Activated CD8-positive, alpha-beta memory T cell treated with anti-CD3 and anti-CD28 coated beads for 1 hour (primary cell): ENCODE measurements at places on chromosomes 7 and 10.

GRCh38 chr10:103917302-103918052 is 507 bp downstream of the STN1 start:
- no peak for DNase-seq

GRCh38 chr10:659688-660141 is 29.8 kb downstream of the DIP2C start:
- no peak for DNase-seq

GRCh38 chr10:100895896-100896295 is 16.9 kb upstream of the SLF2 start:
- DNase-seq = no peak

DNA sequence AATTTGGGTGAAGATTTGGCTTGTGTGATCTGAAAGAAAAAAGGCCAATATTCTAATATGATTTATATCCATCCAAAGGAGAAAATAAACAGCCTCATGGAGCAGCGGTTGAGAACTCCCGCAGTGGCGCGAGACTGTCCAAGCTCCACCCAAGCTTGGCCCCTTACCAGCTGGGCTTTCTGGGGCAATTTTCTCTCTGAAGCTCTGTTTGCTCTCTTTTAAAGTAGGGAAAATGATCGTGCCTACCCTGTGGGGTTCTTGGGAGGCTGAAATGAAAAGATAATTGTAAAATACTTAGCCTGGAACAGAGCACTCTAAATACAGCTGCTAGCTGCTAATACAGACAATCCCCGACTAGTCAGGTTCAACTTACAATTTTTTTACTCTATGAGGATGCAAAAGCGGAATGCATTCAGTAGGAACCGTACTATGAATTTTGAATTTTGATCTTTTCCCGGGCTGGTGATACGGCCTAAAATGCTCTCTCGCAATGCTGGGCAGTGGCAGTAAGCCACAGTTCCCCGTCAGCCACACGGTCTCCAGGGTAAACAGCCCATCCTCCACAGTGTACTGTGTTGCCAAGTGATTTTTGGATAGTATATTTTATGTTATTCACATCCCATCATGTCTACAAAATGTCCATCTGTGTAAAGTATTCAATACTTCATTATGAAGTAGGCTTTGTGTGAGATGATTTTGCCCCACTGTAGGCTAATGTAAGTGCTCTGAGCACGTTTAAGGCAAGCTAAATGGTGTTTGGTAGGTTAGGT is 137.7 kb downstream of the CHN2 start:
- no peak for DNase-seq

GRCh38 chr10:92747066-92747465 is 57.3 kb downstream of the HHEX start:
- DNase-seq = no peak

- DNase-seq = no peak
These were observed 5.8 kb upstream of the CPA1 start for GRCh38 chr7:130374507-130374906.

GRCh38 chr7:111486472-111487142 is 75.7 kb downstream of the IMMP2L start:
- no peak for DNase-seq

GRCh38 chr10:131825150-131825848 is 75.5 kb upstream of the PPP2R2D start:
- no peak for DNase-seq

- DNase-seq = no peak
These were observed 680 bp downstream of the C7orf57 start for GRCh38 chr7:48035967-48036478.

DNA sequence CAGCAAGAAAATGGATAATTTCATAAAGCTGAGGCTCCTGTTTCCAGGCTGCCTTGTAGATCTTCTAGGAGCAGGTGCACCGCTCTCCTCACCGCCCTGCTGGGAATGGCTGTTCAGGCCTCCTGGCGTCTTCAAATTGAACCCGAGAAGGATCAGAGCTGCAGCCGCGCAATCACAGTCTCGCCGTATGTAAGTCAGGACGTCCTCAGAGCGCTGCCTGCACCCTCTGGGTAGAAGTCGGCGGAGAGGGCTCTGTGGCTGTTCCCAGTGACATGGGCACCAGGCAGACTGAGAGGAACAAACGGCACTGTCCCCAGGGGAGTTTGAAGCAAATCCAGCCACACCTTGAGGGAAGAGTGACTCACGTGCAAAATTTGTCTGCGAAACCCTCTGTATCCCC is 476.9 kb downstream of the TCERG1L start:
- DNase-seq = no peak

DNA sequence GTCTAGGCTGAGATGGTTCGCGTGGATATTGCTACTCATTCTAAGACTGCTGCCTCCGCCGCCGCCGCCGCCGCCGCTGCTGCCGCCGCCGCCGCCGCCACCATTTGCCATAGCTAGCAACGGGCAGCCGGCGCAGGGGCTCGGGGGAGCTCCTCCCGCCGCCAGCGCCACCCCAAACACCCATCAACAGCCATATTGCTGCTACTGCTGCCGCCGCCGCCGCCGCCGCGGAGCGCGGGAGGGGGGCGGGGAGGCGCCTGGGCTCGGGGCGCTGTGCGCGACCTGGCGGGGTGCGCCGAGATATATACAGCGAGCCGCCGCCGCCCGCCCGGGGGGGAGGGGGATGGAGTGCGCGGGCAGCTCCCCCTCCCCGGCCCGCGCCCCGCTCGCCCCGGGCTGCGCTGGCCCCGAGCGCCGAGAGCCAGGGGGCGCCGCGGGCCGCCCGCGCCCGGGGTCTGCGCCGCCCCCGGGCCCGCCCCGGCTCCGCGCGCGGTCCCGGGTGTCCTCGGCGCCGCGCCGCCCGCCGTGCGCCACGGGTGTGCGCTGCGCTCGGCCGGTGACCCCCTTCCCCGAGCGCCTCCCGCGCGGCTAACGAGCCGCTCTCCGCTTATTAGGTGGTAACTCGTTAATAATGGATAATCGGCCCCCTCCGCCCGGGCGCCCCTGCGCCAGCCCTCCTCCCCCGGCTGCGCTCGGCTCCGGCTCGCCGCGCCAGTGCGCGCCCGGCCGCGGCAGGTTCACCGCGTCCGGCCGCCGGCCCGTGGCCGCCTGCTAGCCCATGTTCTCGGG is at the start of gene KCNMA1:
TSS of gene KCNMA1 (minus strand) at position 277 of the 789 bp plus-strand sequence.
- no peak for DNase-seq

GRCh38 chr7:36283181-36283580 is 106.5 kb upstream of the ANLN start:
- DNase-seq = no peak

DNA sequence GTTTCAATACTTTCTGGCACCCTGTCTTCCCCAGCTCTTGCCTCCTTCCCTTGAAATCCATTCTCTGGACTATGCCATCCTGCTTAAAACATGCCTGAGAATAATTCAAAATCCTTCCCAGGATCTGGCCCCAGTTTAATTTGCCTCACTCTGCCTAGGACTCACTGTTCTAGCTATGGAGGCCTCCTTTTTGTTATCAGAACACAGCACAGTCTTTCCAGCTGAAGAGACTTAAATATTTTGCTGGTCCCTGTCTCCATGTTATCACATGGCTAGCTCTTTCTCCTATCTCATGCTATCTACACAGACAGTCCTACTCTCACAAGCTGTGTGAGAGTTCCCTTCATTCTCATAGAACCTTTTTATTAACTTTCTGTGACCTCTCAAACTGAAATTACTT is 194.8 kb downstream of the RNLS start:
- no peak for DNase-seq

DNA sequence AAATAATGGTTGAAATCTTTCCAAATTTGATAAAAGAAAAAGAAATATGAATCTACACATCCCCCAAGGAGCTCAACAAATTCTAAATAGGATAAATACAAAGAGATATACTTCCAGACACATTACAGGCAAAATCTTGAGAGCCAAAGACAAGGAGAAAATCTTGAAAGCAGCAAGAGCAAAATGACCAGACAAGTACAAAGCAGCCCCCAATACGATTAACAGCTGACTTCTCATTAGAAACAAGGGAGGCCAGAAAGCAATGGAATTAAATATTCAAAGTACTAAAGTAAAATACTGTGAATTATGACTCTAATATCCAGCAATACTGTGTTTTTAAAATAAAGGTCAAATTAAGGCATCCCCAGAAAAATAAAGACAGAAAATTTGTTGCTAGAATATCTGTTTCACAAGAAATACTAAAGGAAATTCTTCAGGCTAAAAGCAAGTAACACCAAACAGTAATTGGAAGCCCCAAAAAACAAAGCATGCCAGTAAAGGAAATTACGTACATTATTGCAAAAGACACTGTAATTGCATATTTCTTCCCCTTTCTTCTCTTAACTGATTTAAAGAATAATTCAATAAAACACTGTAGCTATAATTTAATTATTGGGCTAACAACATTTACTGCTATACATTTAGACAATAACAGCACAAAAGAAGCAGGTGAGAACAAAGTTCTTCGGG is 36.4 kb downstream of the ZNF438 start:
- DNase-seq = no peak

GRCh38 chr10:119588071-119588470 is 8.7 kb downstream of the TIAL1 start:
- DNase-seq = no peak

GRCh38 chr10:10804998-10805740 is 212.5 kb upstream of the CELF2 start:
- DNase-seq = no peak

GRCh38 chr7:135684136-135684535 is 21.8 kb downstream of the STMP1 start:
- DNase-seq = no peak

GRCh38 chr10:49325916-49326783 is 27.2 kb downstream of the C10orf71 start:
- DNase-seq = no peak

DNA sequence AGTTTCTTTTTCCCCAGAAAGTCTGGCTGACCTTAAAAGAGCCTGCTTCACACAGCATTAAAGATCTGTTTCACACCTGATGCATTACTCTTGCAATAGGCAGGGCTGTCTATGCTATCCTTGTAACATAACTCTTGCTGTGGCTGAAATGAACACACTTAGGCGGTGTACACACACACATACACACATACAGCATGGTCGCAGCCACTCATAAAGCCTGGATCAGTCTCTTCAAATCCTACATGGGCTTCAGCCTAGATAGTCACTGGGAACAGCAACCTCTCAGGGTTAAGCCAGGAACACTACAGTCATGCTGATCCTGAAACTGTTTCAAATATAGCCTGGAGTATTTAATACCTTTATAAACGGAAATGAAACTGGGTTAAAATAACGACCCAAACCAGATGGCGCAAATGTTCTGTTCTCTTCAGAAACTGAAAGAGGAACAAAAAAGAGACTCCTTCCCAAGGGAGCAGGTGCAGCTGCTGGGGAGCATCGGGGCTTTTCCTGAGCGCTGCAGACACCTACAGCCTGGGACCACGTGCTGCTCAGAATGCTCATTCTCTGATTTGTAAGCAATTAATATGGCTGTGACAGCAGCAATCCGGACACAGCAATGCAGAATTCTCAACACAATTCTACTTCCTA is 61.0 kb upstream of the SFMBT2 start:
- DNase-seq = no peak

- no peak for DNase-seq
These were observed 32.2 kb downstream of the SLC16A12 start for GRCh38 chr10:89503151-89503550.

DNA sequence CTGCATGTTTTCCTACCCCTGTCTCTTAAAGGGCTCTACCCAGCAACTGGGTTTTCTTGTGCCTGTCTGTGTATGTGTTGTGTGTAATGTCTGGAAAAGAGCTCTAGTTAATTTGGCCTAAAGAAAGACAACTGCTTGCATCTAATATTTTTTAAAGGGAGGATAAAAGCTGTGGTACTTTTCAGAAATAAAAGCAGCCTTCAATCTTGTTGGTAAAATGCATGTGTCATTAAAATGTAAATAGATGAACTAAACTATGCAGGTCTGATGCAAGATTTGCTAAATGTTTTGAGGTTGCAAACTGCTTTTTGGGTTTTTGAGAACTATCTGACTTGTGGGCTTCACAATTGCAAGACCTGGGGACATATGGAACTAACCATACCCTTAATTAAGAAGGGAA is 445.3 kb downstream of the HTR7 start:
- DNase-seq = no peak

DNA sequence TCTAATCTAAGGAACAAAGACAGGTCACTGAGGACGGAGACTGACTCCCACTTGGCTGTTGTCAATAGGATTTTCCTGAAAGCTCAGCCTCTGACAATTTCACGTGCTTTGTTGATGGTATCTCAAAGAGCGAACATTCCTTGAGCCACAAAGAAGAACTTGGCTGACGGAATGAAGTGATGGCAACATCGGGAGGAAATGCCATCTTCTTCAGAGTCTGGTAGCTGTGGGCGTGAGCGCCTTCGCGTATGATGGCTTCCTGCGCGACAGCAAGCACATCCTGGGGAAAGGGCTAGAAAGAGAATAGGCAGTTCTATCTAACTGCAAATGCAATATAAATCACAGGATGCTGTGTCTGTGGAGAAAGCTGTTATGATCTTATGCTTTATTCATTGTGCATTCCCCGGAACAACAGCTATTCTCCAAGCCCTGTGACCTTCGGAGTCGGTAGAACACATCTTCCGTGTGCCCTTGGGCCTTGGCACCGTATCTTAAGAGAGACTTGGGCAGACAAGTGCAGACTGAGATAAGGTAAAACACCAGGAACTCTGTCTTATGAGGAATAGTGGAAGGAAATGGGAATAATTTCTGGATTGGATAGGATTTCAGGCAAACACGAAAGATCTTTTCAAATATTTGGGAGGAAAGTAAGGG is 19.6 kb upstream of the GTPBP4 start:
- no peak for DNase-seq

GRCh38 chr7:134888141-134888740 is 98.1 kb upstream of the AGBL3 start:
- DNase-seq = no peak

DNA sequence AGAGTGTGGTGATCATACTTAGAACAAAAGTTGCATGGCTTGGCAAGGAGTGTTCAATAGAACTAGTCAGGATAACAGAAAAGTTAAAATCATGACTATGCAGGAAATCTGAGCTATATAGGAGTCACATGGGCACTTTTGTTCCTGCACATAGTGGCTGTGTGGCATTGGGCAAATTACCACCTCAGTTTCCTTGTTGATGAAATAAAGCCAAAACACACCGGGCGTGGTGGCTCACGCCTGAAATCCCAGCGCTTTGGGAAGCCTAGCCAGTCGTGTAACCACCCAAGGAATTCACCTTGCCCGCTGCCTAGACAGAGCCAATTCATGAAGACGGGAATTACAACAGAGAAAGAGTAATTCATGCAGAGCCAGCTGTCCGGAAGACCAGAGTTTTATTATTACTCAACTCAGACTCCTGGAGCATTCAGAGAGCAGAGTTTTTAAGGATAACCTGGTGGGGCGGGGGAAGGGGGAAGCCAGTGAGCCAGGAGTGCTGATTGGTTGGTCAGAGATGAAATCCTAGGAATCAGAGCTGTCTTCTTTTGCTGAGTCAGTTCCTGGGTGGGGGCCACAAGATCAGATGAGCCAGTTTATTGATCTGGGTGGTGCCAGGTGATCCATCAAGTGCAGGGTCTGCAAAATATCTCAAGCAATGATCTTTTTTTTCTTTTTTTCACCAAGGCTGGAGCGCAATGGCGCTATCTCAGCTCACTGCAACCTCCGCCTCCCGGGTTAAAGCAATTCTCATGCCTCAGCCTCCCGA is 6.4 kb upstream of the MKRN1 start:
- no peak for DNase-seq
